ENCODE measurements at places on chromosomes 12 and 14.

GRCh38 chr14:103127356-103127755 is 4.1 kb downstream of the TNFAIP2 start:
- DNase-seq, result no peak

GRCh38 chr12:29638528-29638927 is 141.0 kb upstream of the OVCH1 start:
- DNase-seq, result no peak

DNA sequence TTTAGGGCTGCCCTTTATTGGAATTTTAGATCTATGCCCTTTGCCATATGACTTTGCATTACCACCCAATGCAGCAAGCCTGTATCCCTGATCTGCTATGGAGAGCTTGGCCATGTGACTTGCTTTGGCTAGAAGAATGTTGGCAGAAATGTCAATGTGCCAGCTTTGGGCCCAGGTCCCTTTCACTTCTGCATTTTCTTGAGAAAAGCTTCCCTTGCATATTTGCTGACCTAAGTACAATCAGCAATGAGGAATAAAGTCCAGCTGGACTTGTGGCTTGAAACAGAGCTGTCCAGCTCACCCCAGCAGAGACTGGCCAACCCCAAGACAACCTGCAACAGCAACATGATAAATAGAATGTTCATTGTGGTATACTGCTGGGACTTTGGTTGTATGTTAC is 135.9 kb downstream of the PAH start:
- no peak for DNase-seq

GRCh38 chr12:66742508-66743367 is 63.9 kb upstream of the GRIP1 start:
- DNase-seq, result no peak

GRCh38 chr14:92093320-92093719 is 13.1 kb downstream of the ATXN3 start:
- no peak for DNase-seq

GRCh38 chr14:83483063-83483462 is 1949.4 kb upstream of the SEL1L start:
- no peak for DNase-seq

GRCh38 chr12:13627536-13627935 is 353.9 kb downstream of the GRIN2B start:
- DNase-seq, result no peak

GRCh38 chr12:64404470-64405256 is 471 bp downstream of the XPOT start:
- DNase-seq, result peak; percentile 30

DNA sequence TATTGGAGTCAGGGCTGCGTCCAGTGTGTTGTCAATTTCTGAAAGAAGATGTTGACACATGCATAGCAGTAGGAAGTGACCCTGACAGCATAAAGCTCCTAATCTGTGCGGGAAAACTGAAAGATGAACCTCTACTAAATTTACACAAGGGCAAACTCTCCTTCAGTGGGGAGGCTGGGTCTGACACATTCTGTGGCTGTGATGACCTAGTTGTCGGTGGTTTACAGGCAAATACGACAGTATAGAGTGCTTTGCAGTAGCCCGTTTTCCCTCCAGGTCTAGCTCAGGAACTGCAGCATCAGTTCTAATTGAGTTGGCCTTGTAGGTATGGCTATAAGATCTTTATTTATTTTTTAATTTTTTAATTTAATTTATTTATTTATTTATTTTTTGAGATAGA is 14.8 kb upstream of the GABARAPL1 start:
- no peak for DNase-seq

DNA sequence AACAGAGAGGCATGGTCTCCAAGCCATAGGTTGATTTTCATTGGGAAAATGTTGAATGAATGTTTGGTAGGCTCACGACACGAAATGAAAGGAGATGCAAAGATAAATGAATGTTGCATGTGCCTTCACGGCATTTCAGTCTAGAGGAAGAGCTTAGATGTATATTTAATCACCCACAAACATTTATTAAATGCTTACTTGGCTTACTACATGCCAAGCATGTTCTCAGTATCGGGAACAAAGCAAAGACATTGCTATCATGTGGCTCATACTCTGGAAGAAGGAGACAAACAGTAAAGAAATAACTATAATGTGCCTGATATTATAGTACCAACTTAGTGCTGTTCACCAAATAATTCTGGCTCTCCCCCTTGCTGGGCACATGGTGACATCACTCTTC is 133.5 kb downstream of the LLPH start:
- DNase-seq, result no peak

DNA sequence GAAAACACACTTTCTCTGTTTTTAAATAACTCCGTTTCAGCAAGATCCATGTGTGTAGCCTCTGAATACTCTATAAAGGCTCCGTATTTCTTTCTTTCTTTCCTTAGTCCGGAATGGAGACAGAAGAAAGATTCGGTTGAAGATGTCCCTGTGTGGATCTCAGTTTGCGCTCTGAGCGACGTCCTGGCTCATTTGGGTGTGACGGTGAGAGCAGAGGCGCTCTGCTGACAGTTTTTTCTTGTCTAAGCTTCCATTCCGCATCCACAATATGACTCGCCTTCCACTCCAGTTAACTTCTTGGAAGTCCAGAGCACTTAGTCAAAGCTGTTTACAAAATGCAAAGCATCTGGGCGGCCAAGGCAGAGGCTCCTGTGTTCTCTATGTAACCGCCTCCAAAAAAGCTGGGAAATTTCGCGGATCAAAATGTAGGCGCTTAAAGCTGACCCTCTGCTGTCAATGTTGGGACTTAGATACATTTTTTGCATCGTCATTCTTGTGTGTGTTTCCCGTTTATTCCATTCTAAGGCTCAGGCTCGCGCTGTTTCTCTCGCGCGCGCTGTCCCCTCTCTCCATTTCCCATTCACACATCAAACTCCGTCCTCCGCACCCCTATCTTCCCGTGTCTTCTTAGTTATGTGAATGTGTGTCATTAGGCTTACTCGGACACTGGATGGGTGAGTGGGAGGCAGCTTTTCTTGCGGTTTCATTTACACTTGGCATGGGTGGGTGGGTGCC is 880 bp upstream of the FLRT2 start:
- DNase-seq, result no peak

- no peak for DNase-seq
Measured at GRCh38 chr12:785706-786105, 33.3 kb downstream of the WNK1 start.

GRCh38 chr14:32480337-32480736 is 151.2 kb downstream of the AKAP6 start:
- DNase-seq, result no peak

GRCh38 chr14:68834816-68835215 is 41.9 kb upstream of the ZFP36L1 start:
- DNase-seq, result no peak

DNA sequence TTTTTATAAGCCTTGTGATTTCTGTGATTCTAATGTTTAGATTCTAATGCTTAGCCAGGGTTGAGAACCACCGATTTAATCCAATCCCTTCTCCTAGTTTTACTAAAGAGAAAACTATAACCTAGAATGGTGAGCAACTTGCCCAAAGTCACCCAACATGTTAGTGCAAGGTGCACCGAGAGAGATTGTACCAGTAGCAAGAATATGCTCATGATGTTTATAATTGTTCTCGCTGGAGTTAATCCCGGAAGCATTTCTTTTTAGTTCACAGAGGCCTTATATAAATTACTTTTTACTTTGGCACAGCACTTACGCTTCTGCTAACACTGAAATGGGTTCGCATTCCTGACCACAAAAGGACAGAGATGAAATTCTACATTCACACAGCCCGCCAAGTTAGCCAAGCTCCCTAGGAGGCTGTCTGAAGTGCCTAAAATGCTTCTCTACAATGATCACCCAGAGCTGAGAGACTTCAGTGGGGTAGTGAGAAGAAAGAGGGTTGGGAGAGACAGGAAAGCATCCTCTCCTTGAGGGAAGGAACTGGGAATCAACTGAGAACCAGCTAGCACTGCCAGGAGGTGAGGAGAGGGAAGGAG is 579 bp upstream of the BLOC1S1 start:
- DNase-seq, result no peak

DNA sequence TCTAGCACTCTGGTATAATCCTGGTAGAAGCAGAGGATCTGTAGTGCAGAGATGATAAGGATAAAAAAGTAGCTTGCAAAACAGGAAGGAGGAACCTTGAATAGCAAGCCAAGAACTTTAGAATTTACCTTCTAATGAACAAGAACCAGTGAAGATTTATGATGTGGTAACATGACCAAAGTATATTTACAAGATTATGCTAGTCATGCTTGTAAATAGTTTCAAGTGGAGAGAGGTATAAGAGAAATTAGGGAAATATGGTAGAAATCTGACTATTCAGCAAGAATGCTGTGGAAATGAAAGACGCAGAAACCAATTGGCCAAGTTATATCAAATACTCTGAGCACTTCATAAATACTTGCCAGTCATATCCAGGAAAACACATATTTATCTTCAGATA is 47.8 kb downstream of the ERGIC2 start:
- no peak for DNase-seq

GRCh38 chr12:128801879-128802391 is 21.8 kb downstream of the SLC15A4 start:
- no peak for DNase-seq

GRCh38 chr12:90940872-90941499 is 14.0 kb downstream of the CCER1 start:
- peak; percentile 51 for DNase-seq

GRCh38 chr12:102498471-102498870 is 18.1 kb upstream of the IGF1 start:
- DNase-seq, result no peak

DNA sequence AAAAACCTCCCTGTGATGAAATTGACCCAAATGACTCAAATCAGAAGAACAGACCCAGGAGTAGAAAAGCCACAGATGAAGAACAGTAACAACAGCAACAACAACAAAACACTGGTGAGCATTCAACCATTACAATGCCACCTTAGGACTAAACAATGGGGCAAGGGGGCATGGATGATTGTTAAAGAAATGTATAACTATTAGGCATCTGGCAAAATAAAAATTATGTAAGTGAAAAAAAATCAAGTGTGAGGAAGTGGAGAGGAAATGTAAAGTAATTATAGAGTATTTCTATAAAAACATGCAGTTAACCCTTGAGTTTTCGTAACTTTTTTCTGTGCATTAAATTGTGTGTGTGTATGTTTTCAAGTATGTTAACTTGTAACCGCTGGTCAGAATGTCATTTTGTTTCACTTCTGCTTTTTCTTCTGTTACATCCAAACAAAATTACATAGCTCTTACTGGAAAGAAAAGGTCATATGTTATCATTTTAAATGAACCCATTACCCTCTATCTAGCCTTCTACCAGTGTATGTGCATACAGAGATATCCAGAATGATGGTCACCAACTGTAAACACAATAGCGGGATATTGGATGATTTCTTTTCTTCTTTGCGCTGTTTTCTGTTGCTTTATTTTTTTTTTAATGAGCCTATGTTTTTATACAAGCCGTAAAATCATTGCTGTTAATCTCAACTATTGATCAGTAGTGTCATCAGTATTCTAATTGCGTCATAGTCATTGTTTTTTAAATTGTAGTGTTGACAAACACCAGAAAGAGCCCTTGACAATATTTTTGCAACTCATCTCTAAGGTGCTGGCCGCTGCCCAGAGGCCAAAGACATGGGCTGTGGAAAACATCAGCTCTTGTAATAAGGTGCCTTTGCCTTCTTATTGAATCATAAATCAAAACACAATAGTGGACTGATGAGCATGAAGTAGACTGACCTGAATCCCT is 170.6 kb downstream of the CRADD start:
- no peak for DNase-seq

GRCh38 chr14:68927956-68928675 is 51.0 kb downstream of the ACTN1 start:
- DNase-seq, result no peak

GRCh38 chr12:57610554-57611107 is 604 bp upstream of the ARHGEF25 start:
- no peak for DNase-seq

DNA sequence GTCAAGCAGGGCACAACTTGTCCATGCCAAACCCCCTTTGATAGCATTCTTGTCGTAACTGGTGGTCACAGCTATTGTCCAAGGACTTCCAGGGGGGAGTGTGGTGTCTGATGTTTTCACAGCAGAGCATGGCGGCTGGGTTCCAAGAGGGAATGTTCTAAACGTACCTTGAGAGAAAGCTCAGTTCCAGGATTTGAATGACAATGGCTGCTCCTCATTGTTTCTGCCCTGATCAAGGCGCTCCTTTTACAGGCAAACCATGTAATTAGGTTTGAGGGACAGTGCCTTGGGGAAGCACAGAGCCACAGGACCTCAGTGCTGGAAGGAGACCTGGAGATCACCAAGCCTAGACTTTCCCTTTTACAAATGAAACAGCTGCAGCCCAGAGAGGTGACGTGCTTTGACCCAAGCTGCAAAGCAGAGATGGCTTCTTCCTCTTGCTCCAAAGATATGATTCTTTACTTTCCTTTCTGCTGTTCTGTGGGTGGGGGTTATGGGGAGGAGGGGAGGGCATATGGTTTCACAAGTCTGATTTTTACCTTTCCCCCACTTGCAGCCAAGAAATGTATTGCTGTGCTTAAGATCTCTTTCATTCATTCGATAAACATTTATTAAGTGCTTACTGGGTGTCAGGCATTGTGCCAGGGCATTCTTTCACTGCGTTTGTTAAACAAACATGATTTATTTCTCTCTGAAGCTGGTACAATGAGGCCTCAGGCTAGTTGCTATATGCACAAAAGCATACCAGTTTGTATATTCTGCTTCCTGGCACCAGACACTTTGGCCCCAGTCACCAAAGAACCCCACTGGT is 172.8 kb downstream of the KTN1 start:
- DNase-seq, result no peak
